ENCODE measurements at places on chromosomes 16 and 17. TPM values are rescaled to one million over a fixed set of nuclear protein-coding genes. Genes with fewer than 3 reads are reported as not detected.

DNA sequence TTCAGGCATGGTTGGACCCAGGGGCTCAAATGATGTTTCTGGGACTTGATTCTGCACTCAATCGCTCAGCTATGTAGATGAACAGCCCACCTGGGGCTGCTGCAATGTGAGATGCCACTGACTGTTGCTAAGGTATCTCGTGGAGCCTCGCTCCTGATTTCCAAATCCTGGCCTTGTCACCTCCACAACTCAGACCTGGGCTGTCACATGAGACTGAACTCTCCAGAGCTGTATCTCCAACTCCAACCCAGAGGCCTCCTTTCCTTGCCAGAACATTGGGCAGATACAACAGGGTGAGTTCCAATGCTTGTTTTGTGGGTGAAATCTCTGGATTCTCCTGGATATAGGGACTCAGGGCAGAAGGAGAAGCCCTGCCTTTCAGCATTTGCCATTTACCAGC is 79.5 kb downstream of the GNAO1 start:
- no peak for DNase-seq

- DNase-seq, result no peak
These were observed 3.2 kb downstream of the ARHGAP27 start for GRCh38 chr17:45429339-45430005.

- DNase-seq, result no peak
These were observed 35.4 kb downstream of the CDRT15 start for GRCh38 chr17:14201021-14201987.

DNA sequence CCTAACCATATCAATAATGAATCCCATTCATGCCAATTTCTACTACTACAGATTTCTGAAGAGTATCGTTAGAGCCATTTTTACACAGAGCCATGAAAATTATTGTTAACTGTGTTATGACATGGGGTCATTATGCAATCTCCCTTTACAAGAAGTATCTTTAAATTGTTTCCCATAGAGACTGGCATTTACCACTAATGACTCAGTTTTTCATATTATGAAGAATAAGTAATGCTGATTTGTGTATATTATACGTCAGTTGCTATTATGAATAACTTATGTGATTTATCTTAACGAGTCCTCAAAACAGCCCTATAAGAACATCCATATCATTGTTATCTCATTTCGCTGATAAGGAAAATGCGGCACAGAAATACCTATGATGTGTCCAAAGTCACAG is 173.8 kb downstream of the KCNJ2 start:
- no peak for DNase-seq

- no peak for DNase-seq
These were observed 52.1 kb upstream of the SMIM36 start for GRCh38 chr17:55563363-55563762.

DNA sequence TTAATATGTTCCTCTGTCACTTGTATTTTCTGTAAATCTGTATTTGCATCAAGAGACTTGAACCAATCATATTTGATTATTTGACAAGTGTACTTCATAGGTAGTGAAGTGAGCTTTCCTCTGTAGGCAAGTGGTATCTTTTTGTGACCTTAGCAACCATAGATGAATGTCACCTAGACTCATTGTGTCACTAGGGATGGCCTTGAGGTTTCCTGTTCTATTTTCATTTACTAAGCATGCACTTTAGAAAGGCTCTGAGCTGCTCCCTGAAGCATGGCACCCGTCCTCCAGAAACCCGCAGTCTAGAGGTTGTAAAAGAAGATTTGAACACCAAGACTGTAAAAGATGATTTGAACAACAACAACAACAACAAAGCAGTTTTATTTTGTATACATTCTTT is 151.7 kb downstream of the PRKCB start:
- no peak for DNase-seq

DNA sequence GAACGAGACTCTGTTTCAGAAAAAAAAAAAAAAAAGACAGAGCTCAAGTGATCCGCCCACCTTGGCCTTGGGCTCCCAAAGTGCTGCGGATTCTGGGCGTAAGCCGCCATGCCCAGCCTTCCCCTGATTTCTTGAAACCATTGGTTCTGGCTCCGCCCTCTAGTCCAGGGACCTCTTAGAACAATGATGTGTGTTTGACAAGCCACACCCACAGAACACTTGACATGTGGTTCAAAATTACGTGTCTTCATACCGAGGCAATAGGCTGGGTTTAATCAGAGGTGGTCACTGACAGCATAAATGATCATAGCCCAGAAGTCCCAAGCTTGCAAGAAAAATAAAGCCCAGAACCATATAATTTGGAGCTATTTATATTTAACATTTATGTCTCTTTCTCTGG is 23.0 kb downstream of the KNOP1 start:
- no peak for DNase-seq

DNA sequence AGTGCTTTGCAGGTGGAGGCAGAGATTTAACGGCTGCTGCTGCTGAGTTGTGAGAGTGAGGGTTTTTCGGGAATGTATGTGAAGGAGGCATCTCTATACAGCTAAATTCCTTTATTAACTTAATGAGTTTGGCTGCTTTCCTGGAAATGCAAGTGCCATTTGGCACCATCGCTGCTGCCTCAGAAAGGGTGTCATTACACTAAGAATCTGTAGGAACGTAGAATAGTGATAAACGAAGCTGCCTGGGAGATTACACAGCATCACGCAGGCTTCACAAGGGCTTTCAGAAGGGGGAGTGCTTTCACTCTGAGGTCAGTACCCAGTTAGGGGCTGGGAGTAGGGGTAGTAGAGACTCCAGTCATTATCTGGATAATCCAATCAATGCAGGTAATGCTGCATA is 14.1 kb upstream of the NLRP1 start:
- DNase-seq, result no peak

DNA sequence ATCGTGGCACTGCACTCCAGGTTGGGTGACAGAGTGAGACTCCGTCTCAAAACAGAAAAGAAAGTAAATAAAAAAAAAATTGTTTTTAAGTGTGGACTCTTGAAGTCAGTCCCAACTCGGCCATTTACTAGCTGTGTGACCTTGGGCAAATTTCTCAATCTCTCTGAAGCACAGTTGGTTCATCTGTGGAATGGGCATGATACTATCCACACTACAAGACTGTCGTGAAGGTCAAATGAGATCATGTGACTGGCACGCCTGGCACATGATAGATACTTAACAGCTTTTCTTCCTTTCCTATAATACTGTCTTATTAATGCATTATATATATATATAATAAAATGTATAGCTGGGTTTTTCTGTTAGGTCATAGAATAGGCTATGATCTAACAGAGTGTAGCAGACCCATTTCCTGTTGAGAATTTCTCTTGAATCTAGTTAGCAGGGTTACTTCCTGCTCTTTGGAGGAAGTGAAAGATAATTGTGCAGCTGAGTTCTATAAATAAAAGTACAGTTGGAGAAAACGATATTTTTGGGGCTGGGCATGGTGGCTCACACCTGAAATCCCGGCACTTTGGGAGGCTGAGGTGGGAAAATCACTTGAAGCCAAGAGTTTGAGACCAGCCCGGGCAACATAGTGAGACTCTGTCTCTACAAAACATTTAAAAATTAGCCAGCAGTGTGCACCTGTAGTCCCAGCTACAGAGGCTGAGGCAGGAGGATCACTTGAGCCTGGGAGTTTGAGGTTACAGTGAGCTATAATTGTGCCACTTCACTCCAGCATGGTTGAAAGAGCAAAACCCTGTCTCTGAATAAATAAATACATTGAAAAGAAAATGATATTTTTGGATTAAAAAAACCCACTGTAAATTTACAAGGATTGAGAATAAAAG is 7.3 kb downstream of the MILR1 start:
- no peak for DNase-seq

KRT27 gene
- polyA plus RNA-seq, result not detected

GPR142 gene
- 0.05 TPM for polyA plus RNA-seq

TBC1D3E gene
- not detected for polyA plus RNA-seq
